ENCODE measurements at places on chromosomes 13 and 19. TPM values are rescaled to one million over a fixed set of nuclear protein-coding genes. Genes with fewer than 3 reads are reported as not detected.

PSG2 gene
- total RNA-seq, result 0.11 TPM

- H3K27ac ChIP-seq, result no peak overlapping the region
- H3K27me3 ChIP-seq, result no peaks in the 10 kb centered on the region
- H3K4me1 ChIP-seq, result no peaks in the 10 kb centered on the region
Observed at GRCh38 chr13:29955137-29955650, 104.8 kb upstream of the UBL3 start.

DNA sequence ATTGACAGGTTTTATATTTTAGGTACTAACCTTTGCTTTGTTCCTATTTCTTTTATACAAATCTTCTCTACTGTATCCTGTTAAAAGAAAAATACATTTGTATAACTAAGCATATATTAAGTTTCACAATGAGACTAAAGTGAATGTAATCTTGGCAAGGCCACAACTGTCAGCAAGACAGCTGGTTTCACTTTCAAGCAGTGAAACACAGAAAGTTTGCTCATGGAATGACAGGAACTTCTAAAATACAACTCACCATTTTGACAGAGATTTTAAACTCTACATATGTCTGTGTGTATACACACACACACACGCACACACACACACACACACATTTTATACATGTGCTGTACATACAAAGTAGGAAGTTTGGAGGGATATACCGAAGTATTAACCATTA, 53.3 kb downstream of the PARP4 start:
- no peak overlapping the region for H3K4me3 ChIP-seq
- H3K27ac ChIP-seq, result no peak overlapping the region
- peak; percentile 20 for DNase-seq
- H3K36me3 ChIP-seq, result no peaks in the 10 kb centered on the region
- H3K4me1 ChIP-seq, result peaks cover 11% of the 10 kb centered on the region

KCNK6 gene
- 4.5 TPM for total RNA-seq

Data from adrenal gland (tissue), 19 donors.